ENCODE measurements at places on chromosomes 16 and 17.

GRCh38 chr17:78484271-78485246, 92.6 kb downstream of the DNAH17 start:
- no peak for DNase-seq

- no peak for DNase-seq
Measured at GRCh38 chr17:45032174-45032541, 19.3 kb downstream of the DCAKD start.

GRCh38 chr16:21600031-21600773, 825 bp downstream of the METTL9 start:
- peak; percentile 21 for DNase-seq

- DNase-seq, result peak; percentile 21
Measured at GRCh38 chr16:48526058-48526957, 83.7 kb downstream of the N4BP1 start.

DNA sequence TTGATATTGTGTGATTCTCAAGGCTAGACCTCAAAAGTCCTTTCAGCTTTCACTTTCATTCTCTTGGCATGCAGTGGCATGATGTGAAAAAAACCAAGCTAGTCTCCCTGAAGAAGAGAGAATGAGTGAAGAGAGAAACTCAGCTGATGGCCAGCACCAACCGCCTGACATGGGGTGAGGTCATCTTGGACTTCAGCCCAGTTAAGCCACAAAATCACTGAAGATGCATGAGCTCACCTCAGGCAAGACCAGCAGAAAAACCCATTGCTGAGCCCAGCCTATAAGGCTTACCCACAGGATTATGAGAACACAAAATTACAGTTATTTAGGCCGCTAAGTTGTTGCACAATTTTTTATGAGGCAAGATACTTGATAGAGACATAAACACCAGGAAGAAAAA, 496.5 kb downstream of the TOX3 start:
- no peak for DNase-seq

DNA sequence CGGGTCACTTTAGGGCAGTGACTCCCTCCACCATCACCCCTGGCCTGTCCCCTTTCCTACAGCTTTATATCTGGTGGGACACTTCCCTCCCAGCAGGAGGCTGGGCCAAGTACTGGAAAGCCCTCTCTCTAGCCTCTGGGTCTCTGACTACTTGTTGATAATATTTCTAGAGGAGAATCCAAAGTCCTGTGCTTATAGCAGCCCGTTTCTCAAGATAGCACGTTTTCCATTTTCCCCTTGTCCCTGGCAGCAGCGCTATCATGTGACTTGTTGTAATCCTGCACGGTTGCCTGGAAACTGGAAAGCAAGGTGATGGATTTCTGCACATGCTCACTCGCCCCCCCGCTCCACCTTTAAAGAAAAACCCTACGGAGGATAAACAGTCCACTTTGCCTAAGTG, 3.3 kb upstream of the AXIN2 start:
- DNase-seq, result no peak

DNA sequence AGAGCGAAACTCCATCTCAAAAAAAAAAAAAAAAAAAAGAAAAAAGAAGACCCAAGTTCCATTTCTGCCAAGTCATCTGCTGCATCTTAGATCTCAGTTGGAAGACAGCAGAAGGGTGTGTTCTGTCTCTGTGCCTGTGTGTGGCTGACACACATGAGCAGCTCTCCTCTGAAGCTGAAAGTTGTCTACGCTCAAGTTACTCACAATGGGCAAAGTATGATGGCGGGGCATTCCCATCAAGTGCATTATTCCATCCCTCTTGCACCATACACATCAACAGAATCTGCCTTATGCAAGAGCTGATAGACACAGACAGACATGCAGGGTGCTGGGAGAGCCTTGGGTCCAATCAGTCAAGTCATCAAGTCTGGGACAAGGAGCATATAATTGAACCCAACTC, 402.2 kb downstream of the XYLT1 start:
- DNase-seq, result no peak

DNA sequence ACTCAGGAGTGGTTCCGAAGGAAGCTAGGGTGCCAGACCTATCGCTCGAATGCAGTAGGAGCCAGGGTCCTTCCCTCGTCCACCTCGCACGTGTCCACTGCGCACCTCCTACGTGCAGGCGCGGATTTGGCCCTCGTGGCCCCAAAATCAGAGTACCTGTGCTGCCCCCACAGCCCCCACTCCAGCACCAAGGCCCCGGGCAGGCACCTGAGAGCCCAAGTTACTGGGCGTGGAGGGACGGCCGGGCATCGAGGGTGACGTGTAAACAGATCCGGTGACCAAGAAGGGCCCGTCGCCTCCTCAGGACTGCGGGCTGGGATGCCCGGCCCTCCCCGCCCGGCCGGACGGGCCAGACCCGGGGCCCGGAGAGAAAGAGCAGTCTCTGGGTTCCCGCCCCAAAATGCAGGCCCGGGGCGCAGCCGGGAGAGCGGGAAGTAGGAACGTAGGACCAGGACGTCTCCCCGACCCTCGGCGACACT, 492 bp downstream of the SLC25A39 start:
- DNase-seq, result no peak

- no peak for DNase-seq
Measured at GRCh38 chr17:57929386-57929785, 25.8 kb downstream of the CUEDC1 start.

DNA sequence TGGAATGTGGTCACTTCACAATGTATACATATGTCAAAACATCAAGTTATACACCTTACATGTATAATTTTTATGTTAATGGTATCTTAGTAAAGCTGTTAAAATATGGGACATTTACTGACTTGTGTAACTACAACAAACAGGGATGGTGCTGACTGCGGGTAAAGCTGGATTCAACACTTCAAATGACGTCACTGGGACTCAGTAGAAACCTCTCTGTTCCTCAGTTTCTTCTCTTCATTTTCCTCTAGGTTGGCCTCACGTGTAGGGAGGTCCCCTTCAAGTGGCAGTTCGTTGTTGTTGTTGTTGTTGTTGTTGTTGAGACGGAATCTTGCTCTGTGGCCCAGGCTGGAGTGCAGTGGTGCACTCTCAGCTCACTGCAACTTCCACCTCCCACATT, 182.9 kb downstream of the RBFOX1 start:
- no peak for DNase-seq

DNA sequence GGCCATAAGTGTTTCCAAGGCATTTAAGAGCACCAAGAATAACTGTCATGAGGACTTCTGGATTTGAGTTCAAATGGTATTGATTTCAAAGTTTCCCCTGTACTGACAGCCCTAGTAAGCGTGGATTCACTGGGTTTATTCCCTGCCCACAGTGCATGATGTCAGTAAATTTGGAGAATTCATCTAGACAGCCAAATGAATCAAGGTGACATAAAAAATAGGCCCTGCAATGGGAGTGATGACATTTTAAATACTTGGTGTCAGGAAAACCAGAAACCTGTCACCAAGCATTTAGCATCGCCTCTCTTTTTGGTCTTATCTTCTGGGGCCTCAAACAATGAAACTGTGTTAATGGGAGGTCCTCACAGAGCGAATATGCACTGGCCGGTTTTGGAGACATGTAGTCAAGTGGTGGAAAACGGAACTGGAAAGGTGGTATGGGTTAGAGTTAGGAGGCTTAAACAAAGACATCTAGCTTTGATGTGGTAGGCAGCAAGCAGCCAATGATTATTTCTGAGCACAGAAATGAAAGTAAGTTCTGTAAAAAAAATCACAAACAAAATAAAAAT, 29.1 kb downstream of the COG4 start:
- DNase-seq, result no peak

DNA sequence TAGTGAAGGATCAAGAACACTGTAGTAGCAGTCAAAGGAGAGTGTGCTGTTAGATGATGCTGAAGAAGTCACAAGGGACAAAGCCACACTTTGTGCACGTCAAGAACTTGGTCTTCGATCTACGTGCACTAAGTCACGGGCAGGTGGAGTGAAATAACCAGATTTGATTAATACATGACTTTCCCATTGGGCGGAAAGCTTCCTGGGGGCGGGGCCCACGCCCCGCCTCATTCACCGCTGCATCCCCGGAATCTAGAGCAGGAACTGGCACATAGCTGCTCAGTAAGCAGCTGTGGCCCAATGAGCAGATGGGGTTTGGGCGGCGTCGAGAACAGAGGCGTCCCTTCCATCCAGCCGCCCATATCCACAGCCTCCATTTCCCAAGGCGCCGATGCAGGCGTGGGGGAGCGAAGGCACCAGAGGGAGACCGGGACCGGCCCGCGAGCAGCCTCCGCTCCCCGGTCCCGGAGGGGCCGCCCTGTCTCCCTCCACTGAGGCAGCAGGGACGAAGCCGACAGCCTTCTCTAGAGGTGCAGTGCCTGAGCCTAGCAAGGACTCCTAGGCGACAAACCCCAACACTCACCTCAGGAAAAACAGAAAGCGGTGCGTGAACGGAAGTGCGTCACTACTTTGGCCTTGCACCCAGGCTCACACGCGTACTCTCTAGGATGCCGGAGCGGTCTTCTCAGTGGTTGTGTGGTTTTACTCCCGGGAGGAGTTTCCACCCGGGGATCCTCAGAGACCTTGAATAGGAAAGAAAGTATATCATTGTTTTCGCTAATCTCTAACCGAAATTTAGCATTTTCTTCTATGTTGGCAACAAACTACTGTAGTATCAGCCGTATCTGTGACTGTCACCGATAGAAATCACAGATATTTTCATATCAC, 4.9 kb downstream of the ZNF19 start:
- peak; percentile 97 for DNase-seq

DNA sequence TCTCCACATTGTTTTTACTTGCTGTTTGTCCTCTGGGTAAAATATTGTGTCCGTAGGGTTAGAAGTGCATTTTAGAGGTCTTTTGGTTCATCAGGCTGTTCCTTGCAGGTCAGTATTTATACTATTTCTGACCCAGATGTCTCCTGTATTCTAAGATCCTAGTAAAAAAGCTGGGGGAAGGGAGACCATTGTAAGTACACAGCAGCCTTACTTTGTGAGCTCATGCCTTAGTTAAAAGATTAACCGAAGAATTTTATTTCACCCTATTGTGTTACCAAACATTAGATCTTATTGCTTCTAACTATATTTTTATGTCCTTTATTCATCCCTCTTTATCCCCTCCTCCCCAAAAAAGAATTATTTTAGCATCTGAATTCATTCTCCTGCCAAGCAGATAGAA, 444.1 kb upstream of the RBFOX1 start:
- no peak for DNase-seq

DNA sequence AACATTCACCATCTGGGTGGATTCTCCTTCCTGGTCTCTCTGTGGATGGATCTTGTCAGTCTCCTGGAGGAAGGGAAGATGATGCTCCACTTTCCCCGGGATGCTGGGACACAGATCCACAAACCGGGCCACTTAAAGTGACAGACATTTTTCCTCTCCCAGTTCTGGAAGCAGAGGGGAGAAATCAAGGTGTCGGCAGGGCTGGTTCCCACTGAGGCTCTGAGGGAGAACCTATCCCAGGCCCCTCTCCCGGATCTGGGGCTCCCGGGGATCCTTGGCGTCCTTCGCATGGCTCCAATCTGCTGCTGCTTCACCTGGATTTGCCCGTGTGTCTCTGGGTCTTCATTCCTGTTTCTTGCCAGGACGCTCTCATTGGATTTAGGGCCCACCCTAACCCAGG, 263.1 kb upstream of the TNRC6C start:
- no peak for DNase-seq

GRCh38 chr17:82679586-82680465, 18.7 kb downstream of the RAB40B start:
- no peak for DNase-seq

- DNase-seq, result no peak
Measured at GRCh38 chr17:78412403-78412802, 34.0 kb downstream of the PGS1 start.

DNA sequence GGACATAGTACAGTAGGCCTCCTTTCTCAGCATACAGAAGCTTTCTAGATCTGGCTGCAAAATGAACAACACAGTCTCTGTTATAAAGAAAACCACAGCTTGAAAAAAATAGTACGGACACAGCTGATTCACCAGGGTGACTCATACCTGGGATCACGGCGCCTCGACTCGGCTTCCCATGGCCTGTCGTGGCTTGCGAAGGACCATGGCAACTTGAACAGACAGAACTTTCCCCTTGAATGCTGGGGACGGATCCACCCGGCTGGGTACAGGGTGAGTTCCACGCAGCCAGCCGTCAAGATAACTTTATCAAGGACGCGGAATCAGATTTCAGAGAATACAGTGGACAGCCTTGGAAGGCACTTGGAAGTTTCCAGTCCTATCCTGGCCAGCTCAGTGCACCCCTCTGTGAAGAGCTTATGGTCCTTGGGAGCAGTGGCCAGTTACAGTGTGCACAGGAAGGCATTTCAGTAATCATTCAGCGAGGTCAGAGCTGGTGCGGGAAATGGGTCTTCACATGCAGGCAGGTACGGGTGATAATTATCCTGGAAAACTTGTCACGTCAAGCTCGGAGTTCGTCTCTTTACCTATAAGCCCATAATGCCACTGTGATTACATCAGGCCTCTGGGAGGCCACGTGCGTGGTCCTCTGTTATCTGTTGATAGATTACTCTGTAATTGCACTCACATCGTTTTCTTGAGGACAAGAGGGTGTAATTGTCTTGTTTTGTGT, 57.9 kb upstream of the MAF start:
- peak; percentile 5 for DNase-seq

GRCh38 chr16:88969361-88969831, 7.6 kb downstream of the CBFA2T3 start:
- DNase-seq, result no peak

GRCh38 chr17:30068465-30068864, 48.2 kb upstream of the NSRP1 start:
- no peak for DNase-seq

DNA sequence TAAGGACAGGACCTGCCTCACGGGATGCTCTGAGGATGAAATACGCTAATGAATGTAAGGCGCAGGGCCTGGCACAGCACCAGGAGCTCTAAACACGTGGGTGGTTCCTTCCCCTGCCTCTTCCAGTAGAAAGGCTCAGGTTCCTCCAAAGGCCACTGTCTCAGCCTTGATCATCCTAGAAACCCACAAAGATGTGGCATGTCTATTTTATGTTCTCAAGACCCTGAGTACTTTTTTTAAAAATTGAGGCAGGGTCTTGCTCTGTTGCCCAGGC, 17.0 kb upstream of the MEAK7 start:
- DNase-seq, result no peak

DNA sequence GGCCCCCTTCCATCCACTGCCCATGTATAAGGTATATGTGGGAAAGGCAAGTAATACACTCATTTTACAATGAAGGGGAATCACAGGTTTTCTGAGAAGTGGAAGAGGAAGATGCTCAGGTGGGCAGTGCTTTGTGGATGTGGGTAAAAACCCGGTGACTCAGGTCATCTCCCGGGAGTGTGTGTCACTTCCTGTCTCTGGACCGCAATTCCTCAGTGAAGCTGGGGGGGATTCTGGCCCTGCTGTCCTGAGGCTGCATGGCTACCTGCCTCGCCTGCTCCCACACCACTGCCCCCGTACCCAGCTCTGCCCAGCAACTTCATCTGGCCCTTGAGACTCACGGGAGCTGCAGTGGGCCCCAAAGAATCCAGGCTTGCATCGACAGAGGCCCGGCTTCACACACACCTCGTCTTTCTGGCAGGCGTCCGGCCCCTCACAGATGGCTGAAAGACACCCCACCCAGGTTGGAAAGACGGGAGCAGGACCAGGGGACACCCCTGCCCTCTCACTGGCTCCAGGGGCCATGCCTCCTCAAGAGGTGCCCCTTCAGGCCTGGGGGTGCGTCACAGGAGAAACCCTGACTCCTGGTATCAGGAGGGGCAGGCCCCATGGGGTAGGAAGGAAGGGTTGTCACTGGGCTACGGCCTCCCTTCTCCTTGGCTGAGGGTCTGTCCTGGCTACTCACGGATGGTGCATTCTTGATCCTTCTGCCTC, 882 bp downstream of the SCARF1 start:
- DNase-seq, result peak; percentile 72

All from HTR-8/SVneo (cell line).